Astrocyte of the spinal cord (primary cell): ENCODE measurements at places on chromosomes 5 and 9.

- DNase-seq = no peak
Measured at GRCh38 chr5:40738502-40738901, 17.3 kb downstream of the TTC33 start.

- DNase-seq = no peak
Measured at GRCh38 chr5:175557778-175558177, 79.4 kb downstream of the SFXN1 start.

DNA sequence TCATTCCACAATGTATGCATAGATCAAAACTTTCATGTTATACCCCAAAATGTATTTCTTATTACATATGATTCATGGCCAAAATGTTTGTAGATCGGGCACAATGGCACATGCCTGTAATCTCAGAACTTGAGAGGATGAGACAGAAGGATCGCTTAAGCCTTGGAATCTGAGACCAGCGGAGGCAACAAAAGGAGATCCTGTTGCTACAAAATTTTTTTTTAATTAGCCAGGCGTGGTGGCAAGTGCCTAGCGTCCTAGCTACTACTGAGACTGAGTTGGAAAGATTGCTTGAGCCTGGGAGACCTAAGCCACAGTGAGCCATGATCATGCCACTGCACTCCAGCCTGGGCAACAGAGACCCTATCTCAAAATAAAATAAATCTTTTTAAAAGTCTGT, 89.9 kb downstream of the MAPKAP1 start:
- no peak for DNase-seq

GRCh38 chr9:112258106-112258505, 75.3 kb downstream of the PTBP3 start:
- DNase-seq = no peak

GRCh38 chr5:143142596-143143435, 260.7 kb downstream of the NR3C1 start:
- DNase-seq = peak; percentile 29
